ENCODE measurements at places on chromosomes 2 and 18.

DNA sequence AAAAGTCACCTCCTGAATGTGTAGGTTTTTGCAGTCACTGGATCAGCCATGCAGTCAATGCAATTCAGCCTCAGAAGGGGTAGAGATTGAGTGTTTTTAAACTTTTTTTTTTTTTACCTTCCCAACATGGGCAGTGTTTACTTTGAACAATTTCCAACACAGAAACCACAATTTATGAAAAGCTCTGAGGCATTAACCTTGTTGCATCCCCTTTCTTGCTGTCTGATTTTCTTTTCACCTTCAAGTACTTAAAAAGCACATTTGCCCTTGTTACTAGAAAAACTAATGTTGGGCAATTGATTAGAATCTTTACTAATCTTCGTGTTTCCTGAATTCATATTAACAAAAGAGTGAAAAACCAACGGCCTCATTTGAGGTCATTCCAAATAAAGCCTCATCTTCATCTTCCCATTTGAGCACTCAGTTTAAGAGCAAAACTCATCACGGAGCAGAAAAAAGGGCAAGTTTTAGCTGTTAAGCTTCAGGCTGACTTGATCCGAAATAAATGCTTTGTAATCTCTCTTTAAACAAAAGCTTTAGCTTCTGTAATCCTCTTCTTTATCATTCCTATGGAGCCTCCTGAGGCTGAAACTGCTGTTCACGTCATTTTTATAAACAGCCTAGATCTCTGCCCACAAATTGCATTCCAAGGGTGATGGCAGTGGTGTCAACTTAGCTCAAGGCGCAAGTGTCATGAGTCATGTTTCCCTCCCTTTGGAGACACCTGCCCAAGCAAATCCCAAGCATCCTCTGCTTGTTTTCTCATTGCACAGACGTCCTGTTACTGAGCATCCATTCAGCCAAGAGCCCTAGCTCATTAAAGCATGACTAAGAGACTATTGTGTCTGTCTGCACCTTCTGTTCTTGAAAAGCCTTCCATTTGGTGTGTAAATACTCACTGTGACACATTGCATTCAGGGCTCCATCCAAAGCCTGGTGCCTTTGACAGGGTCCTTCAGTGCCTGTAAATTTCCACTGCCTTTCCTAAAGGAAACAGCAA is 107.7 kb downstream of the HNMT start:
- DNase-seq = peak; percentile 91

- DNase-seq = no peak
These were observed 394.9 kb upstream of the TRIB2 start for GRCh38 chr2:12321886-12322285.

DNA sequence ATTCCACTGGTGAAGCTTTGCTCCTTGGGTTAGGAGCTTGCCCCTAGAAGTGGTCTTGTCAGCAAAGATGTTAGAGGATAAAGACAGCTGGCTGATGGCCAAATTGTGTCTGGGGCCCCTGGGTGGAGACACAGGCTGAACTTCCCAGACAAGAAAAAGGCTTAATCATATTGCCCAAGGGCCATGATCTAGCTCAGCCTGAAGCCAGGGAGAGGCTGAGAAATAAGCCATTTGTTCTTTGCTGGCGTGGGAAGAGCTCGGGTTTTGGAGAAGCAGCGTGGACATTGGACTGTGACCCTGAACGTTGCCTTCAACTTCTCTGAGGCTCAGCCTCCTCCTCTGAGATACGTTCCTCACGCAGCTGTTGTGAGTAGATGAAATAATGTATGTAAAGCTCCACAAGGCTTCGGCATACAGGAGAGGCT is 153.0 kb downstream of the ZFP36L2 start:
- no peak for DNase-seq

DNA sequence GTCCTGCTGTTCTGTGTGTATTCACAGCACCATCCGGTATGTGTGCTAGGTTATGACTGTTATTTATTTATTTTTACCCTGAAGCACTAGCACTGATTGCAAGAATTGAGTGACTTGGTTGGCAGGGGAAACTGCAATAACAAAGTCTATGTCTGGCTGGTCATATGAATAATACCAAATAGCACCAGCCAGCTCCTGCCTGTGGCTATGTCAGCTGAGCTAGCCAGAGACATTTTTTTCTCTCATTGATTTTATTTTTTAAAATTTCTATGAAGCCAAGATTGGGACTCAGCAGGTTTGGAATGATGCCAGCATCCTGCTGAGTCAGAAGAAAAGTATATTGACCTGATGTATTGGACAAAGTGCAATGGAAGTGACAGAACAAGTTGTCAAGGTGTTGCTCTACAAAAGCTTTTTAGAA is 188.5 kb upstream of the CDH2 start:
- peak; percentile 61 for DNase-seq
